A172 (cell line): ENCODE measurements at places on chromosomes 5 and 9. TPM values are rescaled to one million over a fixed set of nuclear protein-coding genes. Genes with fewer than 3 reads are reported as not detected.

AFF4 gene
- total RNA-seq: 40.1 and 48.0 TPM in 2 replicates

NCS1 gene
- total RNA-seq: 42.6 and 43.2 TPM in 2 replicates

CRHBP gene
- total RNA-seq: 0.14 TPM in 1 of 2 replicates, not detected in the other

PCDHAC1 gene
- total RNA-seq: 0.52 and 0.96 TPM in 2 replicates

DNA sequence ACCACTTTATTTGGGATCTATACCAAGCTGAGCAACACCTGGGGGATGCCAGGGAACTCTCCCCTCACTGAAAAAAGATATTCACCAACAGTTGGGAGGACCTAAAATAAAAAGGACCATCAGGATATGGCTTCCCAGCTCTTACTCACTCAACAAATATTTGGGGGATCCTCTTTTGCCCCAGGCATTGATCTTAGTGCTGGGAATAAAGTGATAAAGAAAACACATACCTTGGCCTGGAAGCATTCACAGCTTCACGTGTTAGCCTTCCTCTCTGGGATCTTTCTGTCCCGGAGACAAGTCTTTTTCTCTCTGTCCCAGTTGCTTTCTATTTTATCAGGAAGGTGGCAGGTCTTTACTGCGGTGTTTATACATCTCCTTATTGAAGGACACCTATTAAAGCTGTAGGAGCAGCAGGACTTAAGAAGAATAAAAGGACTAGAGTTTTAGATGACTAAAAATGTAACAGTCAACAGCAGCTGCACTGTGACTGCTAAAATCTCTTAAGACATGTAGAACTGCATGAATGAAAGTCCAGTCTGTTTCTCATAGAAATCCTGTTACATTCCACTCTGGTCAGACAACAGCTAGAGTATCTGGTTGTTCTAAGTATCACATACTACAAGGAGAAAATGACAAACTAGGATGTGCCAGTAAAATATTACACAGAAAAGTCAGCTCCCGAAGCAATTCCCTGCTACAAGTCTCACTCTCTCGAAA is 90.0 kb upstream of the ITGA2 start:
- no peak for DNase-seq

DNA sequence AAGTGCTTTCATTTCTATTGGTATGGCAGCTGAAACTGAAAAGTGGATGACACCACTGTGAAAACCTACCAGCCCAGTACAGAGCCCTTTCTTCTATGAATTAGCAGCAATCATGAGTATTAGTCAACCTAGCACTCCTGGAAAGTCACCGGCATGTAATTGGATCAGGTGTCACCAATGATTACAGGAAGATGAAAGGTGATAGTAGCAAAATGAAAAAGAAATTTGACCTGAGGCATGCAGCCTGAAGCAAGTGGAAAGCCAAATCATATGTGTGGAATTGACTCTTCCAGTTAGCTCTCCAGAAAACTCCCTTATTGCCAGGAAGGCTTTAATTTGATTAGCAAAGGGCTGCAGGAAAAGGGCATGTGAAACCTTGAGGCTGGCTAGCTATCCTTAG is 81.2 kb upstream of the NAA35 start:
- DNase-seq: no peak

DNA sequence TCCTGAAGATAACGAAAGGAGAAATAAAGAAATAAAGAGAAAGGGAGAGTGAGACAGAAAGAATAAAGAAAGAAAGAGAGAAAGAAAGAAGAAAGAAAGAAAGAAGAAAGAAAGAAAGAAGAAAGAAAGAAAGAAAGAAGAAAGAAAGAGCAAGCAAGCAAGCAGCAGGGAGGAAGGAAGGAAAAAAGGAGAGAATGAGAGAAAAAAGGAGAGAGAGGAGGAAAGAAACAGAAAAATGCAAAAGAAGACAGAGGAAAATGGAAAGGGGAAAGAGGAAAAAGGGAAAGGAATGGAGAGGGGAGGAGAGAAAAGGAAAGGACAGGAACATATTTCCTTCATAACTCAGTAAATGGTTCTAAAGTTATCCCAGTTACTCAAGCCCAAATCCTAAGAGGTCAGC is 978.8 kb upstream of the CDH9 start:
- no peak for DNase-seq

DNA sequence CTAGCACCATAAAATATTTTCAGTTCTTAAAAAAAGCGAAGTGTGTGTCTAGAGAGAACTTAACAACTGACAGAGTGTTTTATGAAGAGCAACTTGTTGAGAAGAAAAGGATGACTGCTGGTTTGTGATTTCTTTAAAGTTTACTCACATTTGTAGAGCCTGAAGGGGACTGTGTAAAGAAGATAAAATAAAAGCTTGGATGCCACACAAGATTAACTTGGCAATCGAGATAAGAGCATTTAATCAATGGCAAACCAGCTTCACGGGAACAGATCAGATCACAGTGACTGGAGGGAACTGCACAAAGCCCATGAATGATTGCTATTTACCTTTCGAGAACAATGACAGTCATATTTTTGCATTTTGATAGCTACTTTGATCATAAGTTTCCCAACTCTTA is 2013.1 kb upstream of the CDH9 start:
- no peak for DNase-seq

GRCh38 chr5:152953788-152954483 is 536.5 kb upstream of the GRIA1 start:
- DNase-seq: no peak

DNA sequence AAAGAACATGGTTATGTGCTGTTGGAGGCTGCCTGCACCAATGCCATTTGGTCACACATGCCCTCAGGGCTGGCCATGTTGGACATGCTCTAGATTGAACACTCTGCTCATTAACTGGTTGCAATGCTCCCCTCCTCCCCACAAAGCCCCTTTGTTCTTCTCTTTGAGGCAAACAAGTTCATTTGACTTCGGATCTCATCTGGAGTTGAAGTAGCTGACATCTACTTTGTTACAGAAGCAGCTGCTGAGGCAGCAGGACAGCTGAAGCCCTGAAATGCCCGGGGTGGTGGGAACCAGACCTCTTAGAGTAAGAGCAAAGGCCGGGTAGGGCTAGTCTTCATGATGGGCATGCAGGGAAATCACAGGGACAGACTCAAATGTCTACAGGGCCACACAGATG is 123.5 kb downstream of the APBA1 start:
- no peak for DNase-seq

DNA sequence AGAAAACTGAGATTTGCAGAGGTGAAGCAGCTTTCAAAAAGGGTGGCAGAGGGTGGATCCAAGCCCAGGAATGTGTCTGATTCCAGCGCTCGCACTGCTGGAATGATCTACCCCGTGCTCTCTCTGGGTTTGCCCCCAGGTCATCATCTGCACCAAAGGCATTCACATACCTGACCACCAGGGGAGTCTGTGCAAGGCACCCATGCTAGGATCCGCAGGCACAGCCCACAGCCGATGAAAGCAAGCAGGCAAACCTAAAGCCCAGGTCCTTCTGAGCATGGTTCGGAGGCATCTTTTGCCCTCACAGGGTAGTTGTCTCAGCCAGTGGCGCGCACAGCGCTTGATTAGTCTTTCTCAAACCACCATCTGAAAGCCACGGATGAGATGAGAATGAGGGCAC is 56.6 kb downstream of the TEK start:
- DNase-seq: no peak

SOX30 gene
- total RNA-seq: not detected in 2 replicates

DNA sequence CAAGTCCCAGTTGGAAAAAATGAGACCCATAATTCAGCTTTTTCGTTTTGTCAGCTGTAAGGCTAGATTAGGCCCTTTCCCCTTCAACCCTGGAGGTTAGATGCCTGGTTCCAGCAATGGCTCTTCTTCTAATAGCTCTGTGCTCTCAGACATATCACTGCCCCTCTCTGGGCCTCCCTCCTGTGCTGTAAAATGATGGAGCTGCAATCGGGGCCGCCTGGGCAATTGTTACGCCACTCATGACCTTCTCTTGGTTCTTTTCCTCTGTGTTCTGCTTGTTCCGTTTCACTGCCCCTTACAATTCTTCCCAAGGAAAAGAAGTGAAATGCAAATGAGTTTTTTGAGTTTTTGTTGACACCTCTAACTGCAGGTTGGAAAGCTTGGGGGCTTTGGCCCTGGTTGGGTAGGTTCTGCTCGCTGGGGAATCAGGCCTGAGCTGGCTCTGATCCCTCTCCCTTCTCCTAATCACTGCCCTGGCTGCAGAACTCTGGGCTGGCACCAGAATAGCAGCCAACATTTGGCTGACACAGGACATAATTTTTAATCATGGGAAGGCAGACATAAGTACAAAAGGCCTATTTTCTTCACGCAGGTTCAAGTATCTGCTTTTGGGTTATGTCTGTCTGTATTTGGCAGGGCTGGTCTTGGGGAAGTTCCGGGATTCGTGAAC is 110.9 kb downstream of the FOXD1 start:
- no peak for DNase-seq

GRCh38 chr5:40904205-40904993 is 4.9 kb upstream of the C7 start:
- DNase-seq: peak; percentile 79

DNA sequence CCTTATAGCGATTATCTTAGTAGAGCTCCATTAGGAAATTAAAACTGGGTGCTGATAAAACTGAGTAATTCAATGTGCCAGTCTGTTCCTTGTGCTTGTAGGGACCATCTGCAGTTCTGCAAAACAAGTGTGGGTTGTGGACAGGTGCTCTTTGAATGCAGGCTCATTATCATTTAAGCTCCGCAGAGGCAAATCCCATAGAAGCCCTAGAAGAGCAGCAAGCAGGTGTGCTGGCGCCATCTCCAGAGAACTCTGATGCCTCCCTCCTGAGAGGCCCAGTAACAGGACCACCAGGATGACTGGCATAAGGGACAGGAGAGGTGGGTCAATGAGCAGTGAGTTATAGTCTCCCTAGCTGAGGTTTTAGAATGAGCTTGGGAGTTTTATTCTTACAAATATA is 1342.4 kb upstream of the DMAC1 start:
- DNase-seq: no peak

DNA sequence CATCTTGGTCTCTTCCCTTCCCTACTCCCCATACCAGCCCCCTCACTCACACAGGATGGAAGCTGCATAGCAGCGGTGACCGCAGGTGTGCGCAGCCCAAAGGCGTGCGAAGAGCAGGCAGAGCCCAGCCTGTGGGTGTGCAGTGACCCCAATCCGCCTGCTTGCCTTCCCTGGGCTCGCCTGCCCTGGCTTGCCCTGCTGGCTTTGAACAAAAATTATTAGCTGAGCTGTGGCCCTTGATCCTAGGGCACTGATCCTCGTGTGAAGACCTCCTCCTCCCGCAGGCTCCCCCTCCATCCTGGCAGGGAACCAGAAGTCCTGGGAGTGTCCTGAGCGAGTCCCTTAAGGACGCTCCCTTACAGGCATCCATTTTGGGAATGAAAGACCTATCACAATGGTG is 31.9 kb downstream of the MORN5 start:
- DNase-seq: no peak

MYORG gene
- 3.5 and 4.6 TPM in 2 replicates for total RNA-seq

- DNase-seq: no peak
Observed at GRCh38 chr9:136192289-136193126, 12.4 kb downstream of the LHX3 start.

DNA sequence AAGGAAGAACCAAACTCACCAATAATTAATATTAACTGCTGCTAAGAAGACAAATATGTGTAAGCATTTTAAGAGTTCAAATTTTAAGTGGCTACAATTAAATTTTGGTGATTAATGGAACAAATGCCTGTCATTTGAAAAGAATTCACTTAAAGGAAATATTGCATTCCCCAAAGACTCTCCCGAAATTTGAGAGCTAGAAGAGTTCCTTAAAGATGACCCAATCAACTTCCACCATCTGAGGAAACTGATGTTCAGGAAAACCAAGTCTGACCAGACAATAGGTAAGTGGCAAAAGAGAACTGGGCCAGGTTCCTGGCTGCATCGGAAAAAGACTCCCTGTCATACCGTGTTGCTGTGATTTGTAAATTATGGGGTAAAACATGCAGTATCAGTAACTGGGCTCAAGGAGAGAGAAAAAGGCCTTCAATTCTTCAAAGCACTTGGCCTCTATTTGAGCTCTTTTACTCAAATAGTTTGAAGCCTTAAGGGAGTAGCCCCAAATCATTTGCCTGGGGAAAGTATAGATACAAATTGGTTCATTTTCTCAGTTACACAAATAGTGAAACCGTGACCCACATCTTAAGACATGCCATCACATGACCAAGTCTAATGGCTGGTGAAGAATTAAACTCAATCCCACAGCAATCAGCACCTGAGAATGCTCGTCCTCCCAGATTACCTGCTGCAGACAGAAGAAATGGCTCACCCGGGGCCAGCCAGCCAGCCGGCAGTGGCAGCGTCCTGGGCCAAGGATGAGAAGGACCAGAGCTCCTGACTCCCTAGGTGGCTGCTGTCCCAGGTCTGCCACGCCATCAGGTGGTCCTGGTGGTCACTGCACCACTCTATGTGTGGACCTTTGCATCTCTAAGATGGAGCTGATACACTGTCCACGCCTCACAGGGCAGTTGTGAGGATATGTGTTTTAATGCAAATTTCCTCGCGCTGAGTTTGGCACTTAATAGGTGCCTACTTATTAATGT is 162.9 kb downstream of the TTLL11 start:
- DNase-seq: peak; percentile 25

DNA sequence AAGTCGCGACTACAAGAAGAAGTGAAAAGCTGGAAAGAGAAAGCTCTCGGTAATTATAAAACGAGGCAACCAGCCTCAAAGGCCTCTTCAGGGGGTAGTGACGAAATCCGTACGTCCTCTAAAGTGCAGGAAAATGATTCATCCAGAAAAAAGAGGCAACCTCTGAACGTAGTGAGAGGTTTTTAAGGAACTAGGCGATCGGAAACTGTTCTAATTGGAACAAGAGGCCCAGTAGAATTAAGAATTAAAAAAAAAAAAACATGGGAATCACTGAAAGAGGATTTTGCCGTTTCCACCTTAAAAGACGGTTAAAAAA is 1.0 kb downstream of the CSNK1A1 start:
- no peak for DNase-seq

DNA sequence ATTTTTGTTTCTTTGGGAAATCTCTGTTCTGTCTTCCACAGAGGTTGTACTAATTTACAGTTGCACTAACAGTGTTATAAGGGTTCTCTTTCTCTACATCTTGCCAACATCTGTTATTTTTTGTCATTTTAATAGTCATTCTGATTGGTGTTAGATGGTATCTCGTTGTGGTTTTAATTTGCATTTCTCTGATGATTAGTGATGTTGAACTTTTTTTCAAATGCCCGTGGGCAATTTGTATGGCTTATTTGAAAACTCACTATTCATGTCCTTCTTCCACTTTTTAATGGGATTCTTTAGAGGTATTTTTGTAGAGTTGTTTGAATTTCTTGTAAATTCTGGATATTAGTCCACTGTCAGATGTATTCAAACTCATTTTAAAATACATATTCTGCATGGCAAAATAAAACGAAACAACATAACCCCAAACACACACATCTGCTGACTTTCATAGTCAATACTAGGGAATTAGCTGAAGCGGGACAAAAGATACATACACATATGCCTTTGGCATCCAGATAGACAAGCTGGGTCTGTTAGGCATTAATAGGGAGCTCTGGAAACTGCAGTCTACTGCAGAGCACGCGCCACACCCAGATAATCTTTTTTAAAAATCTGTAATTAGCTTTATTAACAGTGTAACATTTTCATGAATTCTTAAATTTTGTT is 5.8 kb upstream of the SPATA31C2 start:
- DNase-seq: no peak
